Lung microvascular endothelial cell (primary cell): ENCODE measurements at places on chromosomes 16 and 17.

- peak; percentile 51 for DNase-seq
These were observed 10.0 kb downstream of the POLDIP2 start for GRCh38 chr17:28347261-28347891.

- DNase-seq: peak; percentile 30
These were observed 67.6 kb downstream of the KPNA2 start for GRCh38 chr17:68103148-68103547.

DNA sequence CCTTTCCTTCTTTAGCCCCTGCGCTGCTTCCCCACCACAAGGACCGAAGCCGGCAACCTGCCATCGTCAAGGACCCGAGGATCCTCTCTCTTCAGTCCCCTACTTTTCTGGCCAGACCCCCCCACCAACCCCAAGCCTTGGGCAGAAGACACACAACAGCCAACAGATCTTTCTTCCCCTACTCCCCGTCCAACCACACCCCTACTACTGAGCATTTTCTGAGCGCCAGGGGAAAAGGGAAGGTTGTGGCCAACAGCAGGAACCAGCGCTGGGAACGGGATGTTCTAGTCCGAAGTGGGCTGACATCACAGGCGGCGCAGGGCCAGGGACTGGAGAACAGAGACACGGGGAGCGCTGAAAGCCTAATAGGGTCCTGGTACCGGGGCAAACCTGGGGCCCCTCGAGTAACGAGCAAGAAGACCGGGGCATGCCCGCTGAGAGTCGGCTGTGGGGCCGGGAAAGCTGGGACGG lies 528 bp downstream of the PER1 start:
- peak; percentile 70 for DNase-seq

DNA sequence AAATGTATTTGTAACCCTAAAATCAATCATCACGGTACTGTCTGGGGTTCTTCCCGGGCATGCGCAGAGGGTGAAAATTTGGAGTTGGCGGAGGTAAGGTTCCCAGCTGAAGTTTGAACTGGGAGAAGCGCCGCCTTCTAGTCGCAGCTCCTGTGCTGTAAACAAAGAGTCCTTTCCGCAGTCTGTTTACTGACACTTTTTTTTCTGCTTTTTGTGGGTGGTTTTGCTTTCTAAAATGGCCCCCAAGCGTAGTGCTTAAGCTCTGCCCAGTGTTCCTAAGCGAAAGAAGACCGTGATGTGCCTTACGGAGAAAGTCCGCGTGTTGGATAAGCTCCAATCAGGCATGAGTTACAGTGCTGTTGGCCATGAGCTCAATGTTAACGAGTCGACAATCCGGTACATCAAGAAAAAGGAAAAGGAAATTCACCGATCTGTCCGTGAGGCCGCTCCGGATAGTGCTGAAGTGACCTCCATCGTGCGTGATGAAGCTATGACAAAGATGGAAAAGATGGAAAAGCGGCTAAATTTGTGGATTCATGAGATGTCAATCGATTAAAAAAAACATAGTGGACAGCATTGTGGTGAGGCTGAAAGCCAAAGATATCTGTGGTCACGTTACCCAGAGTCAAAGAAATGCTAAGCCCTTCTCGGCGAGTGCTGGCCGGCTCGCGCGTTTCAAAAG lies 570 bp upstream of the CFDP1 start:
- DNase-seq: peak; percentile 97

GRCh38 chr16:88385831-88386815 lies 3.4 kb downstream of the ZNF469 start:
- DNase-seq: no peak

- DNase-seq: no peak
These were observed at the start of gene KRT31 for GRCh38 chr17:41396996-41397660. Gene KRT31, minus strand, starts transcription at chr17:41397608. Its CDS starts 69 bp downstream, at chr17:41397539.

DNA sequence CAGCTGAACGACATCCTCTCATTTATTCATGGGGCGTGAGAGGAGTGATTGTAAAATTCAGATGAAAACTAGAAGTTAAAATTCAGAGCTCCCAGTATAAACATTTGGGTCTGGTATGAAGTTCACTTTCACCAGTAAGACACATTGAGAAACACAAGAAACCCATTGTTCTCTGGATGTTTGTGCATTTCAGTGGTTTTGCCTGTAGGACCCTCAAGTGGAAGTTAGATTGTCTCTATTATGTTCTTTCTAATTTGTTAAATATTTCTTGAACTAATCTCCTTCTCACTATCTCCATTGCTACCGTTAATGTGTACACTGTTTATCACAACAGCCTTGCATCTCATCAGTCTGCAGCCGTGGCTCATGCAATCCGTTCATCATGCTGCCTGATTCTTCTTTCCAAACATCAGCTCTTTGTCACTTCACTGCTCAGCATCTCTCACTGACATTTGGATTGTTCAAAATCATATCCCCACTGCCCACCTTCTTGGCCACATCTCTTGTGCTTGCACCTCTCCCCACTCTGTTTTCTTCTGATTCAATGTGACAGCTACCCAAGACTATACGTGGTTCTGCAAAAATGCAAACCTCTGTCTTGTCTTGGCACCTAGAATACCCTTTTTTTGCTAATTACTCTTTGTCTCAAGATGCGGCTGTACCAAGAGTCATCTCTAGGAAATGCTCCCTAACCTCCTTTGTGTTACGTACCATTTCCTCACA lies 49.5 kb downstream of the HLF start:
- DNase-seq: no peak
